ENCODE measurements at places on chromosomes 1 and 21. TPM values are rescaled to one million over a fixed set of nuclear protein-coding genes. Genes with fewer than 3 reads are reported as not detected.

ZNF683 gene
- polyA plus RNA-seq: not detected

KCNK2 gene
- 1.8 TPM for polyA plus RNA-seq

ERRFI1 gene
- 123 TPM for polyA plus RNA-seq

NKAIN1 gene
- 1.8 TPM for polyA plus RNA-seq

TIE1 gene
- 0.33 TPM for polyA plus RNA-seq

IVL gene
- not detected for polyA plus RNA-seq

SPRR5 gene
- polyA plus RNA-seq: not detected
